ENCODE measurements at places on chromosomes 2 and 18.

GRCh38 chr2:237358721-237359517 is 55.0 kb downstream of the COL6A3 start:
- DNase-seq, result no peak

- DNase-seq, result peak; percentile 82
These were observed at the start of gene DLX2 for GRCh38 chr2:172102391-172103359. Gene DLX2, minus strand, starts transcription at chr2:172102900. Its CDS starts 362 bp downstream, at chr2:172102538.

DNA sequence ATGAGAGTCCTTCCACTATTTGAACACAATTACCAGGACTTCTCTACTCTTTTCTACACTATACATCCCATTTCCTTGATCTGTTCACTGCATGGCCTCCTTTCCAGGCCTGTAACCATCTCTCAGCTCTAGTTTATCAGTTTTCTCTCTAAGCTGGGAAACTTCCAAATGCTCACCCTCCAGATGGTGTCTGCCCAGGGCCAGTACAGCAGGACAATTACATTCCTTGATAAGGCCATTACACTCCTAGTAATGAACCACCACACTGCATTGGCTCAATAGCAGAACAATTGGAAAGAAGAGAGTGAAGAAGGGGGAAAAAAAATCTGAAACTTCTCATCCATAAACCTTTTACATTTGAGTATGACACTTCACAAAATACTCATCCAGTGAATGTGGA is 359.1 kb downstream of the ALK start:
- DNase-seq, result no peak

DNA sequence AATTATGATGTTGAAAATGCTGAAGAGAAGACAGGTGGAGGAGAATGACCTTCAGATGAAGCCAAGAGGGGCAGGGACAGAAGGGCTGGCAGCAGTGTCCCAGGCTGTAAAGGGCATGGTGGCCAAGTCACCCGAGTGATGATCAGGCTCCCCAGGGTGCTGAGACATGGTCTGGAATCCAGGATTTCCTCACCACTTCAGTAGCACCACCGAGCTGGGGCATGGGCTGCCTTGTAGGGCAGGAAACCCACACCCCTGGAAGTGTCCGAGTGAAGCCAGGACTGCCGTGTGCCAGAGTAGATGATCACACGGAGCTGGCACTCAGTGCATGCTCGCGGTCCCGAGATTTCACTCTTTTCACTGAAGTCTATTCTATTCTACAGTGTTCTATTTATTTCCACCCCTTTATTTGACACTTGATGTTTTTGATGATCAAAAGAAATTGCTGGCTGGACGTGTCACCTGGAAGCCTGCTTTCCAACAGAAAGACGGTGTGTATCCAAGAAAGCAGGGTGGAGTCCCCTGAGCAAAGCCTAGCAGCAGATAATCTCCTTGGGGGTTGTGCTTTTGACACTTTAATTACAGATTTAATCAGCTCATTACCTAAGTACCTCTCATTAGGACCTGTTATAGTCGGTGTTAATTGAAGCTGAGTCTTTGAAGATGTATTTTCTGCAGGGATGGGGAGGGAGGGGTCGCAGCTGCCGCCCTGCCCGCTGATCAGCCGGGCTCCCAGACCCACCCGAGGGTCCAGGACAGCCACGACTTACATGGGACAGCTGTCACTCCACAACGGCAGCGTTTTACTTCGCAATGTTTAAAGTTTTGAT is 92.3 kb downstream of the SEPTIN10 start:
- DNase-seq, result no peak

GRCh38 chr2:99786636-99787390 is 297.0 kb upstream of the REV1 start:
- DNase-seq, result no peak

GRCh38 chr18:933082-933481 is 28.4 kb downstream of the ADCYAP1 start:
- no peak for DNase-seq

GRCh38 chr2:238344517-238344916 is 24.2 kb downstream of the TRAF3IP1 start:
- DNase-seq, result no peak

GRCh38 chr2:26164641-26165211 is 8.2 kb upstream of the GAREM2 start:
- no peak for DNase-seq

DNA sequence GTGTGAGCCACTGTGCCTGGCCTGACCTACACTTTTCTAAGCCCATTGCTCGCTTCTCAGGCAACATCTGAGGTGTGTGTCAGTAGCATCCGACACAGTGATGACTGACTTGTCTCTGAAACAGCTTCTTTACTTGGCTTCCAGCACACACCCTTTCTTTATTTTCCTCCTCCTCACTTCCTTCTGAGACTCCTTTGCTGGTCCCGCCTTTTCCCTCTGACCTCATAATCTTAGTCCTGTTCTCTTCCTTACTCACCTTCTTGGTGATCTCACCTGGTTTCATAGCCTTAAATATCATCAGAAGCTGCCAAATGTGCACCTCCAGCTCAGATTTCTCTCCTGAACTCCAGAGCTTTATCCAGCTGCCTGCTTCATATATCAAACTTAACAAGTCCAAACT is 66.6 kb upstream of the PELI1 start:
- peak; percentile 34 for DNase-seq

GRCh38 chr2:55518841-55519165 is 715 bp upstream of the CFAP36 start:
- peak; percentile 6 for DNase-seq

GRCh38 chr2:79771493-79771892 is 258.6 kb downstream of the CTNNA2 start:
- no peak for DNase-seq

DNA sequence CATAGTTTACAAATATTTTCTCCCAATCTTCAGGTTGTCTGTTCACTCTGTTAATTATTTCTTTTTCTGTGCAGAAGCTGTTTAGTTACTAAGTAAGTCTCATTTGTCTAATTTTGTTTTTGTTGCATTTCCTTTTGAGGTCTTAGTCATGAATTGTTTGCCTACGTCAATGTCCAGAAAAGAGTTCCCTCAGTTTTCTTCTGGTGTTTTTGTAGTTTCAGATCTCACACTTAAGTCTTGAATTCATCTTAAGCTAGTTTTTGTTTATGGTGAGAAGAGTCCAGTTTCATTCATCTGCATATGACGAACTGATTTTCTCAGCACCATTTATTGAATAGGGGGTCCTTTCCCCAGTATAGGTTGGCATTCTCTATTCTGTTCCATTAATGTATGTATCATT is 1252.2 kb upstream of the TMEFF2 start:
- no peak for DNase-seq

- DNase-seq, result no peak
These were observed 6.4 kb upstream of the XDH start for GRCh38 chr2:31420936-31421335.

GRCh38 chr2:8606226-8606625 is 75.6 kb upstream of the ID2 start:
- DNase-seq, result no peak

- no peak for DNase-seq
These were observed 42.0 kb upstream of the HS6ST1 start for GRCh38 chr2:128360711-128361110.

DNA sequence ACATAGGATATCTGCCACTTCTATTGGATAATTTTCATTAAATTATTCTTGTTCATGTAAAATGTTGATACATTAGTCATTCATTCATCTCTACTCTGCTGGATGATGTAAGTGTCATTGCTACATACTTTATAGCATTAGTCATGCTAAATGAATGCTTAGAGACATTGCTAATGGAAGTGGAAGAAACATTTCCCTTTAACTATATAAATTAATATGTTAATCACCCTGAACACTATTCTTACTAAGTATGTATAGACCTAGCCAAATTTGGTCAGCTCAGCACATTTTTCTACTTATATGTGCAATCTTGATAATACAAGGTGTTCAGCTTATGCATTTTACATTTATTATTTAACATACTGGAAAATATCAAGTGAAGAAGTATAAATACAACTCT is 160.2 kb downstream of the DPP4 start:
- DNase-seq, result peak; percentile 36

DNA sequence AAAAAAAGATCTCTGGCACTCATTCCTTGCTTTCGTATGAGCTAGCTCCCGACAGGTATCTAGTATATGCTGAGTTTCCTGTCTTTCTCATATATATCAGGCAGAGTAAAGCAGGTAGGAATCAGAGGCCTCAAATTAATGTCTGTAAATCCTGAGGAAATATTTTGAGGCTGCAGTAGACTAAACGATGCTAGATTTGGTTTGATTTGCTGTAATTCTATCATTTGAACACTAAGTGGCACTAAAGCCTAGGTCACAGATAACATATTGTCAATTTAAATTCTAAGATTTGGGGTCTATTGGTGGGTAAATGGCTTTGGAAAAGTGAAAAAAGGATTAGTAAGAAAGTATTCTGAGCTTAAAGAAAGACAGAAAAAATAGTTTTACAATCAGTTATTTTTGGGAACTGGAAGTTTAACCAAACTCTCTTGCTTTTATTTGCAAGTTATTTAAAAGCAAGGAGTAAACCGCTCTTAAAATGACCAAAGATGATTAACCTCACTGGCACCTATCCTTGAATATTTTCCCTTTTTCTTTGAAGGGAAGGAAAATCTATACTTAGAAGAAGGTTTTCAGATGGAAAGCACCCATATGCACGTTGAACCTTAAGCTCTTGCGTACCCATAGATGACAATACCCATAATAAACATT is 37.6 kb upstream of the SLC4A10 start:
- peak; percentile 30 for DNase-seq

GRCh38 chr18:23530195-23530594 is 26.9 kb downstream of the RMC1 start:
- peak; percentile 60 for DNase-seq

GRCh38 chr2:22199994-22200393 is 1076.2 kb downstream of the TDRD15 start:
- no peak for DNase-seq

GRCh38 chr2:72833084-72833714 is 7.4 kb upstream of the EXOC6B start:
- no peak for DNase-seq

DNA sequence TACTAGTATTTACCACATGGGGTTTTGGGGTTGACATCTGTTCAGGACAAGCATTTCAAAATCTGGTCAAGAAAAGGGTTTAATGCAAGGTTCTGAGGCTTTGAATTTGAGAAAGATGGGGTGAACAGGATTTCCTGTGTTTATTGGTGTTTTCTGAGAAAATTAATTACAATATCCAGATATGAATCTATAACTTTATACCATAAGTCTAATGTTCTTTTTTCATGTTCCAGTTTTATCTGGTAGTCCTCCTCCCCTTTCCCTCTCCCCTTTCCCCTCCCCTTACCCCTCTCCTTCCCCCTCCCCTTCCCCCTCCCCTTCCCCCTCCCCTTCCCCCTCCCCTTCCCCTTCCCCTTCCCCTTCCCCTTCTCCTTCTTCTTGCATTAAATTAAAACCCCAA is 1518.2 kb upstream of the TMEFF2 start:
- no peak for DNase-seq

- DNase-seq, result no peak
These were observed 1.8 kb downstream of the SLC4A3 start for GRCh38 chr2:219628986-219629901.

GRCh38 chr2:150482111-150482510 is 5.4 kb downstream of the RND3 start:
- DNase-seq, result no peak

GRCh38 chr2:222733846-222734702 is 62.6 kb downstream of the MOGAT1 start:
- no peak for DNase-seq

- DNase-seq, result no peak
These were observed 175.0 kb downstream of the ALPK2 start for GRCh38 chr18:58453913-58454317.

DNA sequence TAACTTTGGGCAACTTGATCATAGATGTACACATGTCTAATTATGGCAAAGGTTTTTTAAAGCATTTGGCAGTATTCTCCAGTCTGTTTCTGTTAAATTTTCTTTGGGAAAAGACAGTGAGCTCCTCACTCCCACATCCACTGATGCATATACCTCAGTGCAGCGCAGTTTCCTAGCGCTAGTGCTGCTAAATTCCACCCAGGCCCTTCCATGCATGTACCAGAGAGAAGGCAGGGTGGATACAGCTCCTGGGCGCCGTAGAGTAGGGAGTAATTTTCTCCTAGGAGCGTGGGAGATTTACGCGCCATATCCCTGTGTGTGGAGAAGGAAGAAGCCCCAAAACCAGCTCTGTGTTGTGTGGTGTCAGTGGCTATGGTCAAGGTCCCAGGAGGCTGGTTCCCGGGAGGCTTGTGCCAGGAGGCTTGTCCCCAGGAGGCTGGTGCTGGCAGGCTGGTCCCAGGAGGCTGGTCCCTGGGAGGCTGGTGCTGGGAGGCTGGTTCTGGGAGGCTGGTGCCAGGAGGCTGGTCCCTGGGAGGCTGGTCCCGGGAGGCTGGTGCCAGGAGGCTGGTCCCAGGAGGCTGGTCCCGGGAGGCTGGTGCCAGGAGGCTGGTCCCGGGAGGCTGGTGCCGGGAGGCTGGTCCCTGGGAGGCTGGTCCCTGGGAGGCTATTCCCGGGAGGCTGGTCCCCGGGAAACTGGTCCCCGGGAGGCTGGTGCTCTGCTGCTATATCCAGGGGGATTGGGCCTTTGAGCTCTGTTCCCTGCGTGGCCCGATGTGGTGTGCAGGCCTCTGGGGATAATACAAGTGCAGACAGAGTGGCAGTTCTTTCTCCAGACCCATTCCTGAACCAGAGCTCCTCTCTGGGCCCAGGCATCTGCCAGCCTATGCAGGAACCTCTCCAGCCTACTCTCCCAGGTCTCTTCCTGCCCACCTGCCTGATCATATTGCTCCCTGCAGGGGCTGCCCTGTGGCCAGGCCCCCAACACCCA is 161.2 kb downstream of the SEPTIN10 start:
- no peak for DNase-seq

- DNase-seq, result no peak
These were observed 308.3 kb downstream of the ALK start for GRCh38 chr2:29613067-29613466.

DNA sequence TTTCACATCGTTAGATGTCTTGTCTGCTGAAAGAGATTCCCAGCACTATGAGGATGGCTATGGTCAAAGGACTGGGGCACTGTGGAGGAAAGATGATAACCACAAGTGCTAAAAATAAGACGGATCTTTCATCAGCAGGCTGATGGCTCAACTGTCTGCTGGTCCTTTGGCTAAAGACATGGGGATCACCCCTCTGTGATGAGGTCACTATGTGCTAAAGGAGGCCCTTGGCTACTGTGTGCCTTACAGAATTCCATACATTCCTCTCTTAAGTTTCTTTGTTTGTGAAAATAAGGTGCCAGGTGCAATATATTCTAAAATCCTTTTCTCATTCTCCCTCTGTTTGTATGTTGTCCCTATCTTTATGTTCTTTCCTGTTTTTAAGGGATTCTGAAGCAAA is 39.7 kb upstream of the LYPD6 start:
- no peak for DNase-seq

DNA sequence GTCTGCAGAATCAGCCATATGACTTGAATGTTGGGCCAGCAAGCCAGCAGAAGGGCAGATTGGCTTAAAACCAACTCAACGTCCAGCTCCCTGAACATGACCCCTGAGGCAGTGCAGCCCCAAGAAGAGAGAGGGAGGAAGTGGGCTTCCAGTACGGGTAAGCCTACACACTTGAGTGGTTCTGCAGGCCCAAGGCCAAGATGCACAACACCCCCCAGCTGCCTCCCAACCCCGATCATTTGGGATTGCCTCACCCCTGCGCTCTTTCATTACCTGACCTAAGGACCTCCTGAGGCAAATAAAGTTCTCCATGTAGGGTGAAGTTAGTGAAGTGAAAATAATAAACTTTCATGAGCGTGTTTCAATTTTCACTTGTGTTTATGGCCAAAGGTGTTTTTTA is 536.0 kb downstream of the TNS1 start:
- no peak for DNase-seq

Measured in suppressor macrophage treated with lipopolysaccharide for 4 hours (primary cell).